ENCODE measurements at places on chromosomes 1 and 21.

- no peak for DNase-seq
Observed at GRCh38 chr1:158071138-158071537, 77.7 kb downstream of the KIRREL1 start.

DNA sequence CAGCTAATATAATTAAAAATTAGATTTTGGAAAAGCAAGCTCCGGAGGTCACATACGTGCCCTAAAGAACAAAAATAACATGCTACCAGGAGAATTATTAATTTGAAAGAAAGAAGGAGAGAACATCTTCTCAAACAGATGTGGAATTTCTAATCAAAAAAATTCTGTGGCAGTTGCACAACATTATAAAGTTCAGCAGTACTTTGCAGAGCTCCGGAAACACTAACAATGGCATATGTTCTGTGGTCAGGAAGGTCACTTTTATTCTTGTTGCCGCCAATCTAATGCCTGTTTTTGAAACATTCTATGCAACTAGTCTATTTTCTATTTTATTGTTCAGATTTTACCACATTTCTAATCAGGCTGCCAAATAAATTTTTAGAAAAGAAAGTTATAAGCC is 186.8 kb downstream of the SMYD3 start:
- no peak for DNase-seq

DNA sequence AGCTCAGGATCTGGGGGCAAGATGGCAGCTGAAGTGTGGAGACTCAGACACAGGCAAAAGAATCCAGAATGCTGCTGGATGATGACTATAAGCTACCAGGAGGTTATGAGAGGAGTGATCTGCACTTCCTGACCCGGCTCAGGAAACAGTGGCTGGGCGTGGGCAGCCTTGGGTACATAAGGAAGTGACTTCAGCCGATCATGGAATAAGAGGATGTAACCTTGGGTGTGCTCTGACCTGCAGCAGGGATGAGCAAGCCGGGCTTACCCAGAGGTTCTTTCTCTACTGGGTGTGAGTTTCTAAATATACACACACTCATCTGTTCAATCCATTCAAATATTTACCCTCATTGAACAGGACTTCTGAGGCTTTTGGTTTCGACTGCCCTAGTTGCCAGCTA is 62.7 kb downstream of the CD34 start:
- DNase-seq, result no peak

GRCh38 chr1:225963735-225964530 is 22.9 kb upstream of the LEFTY2 start:
- DNase-seq, result no peak

DNA sequence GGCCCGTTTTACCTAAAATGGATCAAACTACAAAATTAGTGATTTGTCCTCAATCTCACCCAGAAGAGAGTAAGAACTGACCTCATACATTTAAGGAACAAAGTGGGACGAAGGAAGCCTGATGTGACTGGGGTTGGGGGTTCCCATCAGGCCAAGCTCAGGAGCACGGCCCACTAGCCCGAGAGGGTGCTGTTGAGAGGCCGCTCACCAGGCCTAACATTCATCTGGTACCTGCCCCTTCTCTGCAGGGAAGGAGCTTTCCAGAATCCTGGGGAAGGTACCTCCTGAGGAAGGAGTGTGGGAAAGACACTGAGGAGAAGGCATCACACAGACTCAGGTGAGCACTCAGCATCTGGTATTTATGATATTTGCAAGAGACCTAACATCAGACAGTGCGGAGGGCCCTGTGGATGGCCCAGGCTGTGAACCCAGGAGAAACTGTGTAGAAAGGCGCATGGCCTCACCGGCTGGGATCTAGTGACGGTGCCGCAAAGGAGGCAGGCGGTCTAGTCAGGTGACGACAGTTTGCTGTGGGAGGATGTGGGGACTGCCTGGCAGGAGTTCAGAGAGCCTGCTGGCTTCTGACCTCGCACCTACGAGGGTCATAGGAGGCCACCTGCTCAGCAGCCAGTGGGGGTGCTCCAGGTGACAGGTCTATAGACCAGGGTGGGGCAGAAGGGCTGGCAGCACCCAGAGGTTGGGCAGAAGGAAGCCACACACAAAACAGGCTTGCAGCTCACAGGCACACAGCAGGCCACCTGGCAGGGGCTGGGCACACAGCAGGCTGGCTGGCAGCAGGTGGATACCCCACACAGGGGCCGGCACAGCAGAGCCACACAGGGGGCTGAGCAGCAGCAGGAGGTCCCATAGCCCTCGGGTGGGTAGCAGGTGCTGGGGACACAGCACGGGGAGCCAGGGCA is 543 bp downstream of the KRTAP12-4 start:
- no peak for DNase-seq

DNA sequence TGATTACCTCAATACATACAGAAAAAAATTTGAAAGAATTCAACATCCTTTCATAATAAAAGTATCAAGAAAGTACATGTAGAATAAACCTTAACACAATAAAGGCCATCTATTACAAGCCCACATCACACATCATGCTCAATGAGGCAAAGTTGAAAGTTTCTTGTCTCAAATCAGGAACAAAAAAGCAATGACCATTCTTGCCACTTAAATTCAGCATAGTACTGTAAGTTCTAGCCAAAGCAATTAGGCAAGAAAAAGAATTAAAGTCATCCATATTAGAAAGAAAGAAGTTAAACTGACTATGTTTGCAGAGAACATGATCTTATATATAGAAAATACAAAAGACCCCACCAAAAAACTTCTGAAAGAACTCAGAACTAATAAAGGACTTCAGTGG is 44.5 kb downstream of the KCNT2 start:
- no peak for DNase-seq

- no peak for DNase-seq
Observed at GRCh38 chr1:21741206-21741605, 41.7 kb downstream of the USP48 start.

- DNase-seq, result no peak
Observed at GRCh38 chr1:48048980-48049379, 51.8 kb upstream of the TRABD2B start.

DNA sequence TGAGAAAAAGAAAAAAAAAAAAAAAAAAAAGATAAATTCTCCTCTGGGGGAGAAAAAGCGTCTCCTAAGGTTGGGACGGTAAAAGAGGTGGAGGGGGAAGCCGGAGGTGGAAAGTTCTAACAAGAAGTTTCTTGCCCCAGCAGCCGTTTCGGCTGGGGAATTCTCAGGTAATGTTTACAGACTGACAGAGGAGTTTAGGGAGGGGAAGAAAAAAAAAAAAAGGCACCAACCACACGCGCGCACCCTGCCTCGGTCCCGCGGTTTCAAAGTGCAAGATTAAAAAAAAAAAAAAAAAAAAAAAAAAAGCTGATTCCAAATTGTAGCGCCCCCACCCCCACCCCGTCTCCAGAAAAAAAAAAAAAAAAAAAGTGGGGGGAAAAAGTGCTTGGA is 504 bp downstream of the DHRS3 start:
- no peak for DNase-seq

DNA sequence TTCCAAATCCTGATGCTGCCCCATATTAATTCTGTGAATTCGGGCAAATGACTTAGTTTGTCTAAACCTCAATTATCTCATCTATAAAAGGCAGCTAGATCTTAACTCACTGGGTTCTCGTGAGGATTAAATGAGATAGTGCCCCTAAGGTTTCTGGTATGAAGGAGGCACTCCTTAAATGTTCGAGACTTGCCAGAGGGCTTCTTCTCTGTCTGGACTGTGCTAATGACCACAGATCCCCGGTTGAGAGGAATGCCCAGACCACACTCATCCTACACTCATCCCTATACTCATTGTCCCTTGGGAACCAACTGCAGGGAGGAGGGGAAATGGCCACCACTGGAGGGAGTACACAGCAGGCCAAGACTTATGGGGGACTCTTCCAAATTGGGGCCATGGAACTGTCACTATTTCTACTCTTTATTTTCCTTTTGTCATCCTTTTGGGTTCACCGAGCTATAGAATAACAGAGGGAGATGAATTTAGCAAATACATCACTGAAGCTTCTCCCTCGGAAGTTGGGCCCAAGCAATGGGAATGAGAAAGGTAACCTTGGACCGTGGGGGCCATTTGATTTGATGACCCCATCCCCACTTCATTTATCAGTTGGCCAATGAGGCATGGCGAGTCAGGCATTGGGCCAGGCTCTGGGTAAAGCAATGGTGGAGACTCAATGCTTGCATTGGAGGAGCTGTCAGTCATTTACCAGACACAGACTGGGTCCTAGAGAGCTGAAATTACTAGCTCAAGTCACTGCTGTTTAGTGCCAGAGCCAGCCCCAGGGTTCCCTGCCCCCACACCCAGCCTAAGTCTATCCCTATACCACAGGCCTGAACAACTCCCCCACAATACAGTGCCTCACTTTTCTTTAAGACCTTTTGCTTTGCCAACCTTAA is 5.1 kb downstream of the ATF3 start:
- DNase-seq, result no peak

GRCh38 chr1:64839732-64840405 is 95.0 kb downstream of the RAVER2 start:
- DNase-seq, result no peak

GRCh38 chr1:150596095-150596892 is 16.9 kb upstream of the MCL1 start:
- no peak for DNase-seq

GRCh38 chr1:214548988-214549387 is 2.4 kb downstream of the PTPN14 start:
- peak; percentile 48 for DNase-seq

- DNase-seq, result no peak
Observed at GRCh38 chr1:101293461-101294051, 56.7 kb downstream of the S1PR1 start.

DNA sequence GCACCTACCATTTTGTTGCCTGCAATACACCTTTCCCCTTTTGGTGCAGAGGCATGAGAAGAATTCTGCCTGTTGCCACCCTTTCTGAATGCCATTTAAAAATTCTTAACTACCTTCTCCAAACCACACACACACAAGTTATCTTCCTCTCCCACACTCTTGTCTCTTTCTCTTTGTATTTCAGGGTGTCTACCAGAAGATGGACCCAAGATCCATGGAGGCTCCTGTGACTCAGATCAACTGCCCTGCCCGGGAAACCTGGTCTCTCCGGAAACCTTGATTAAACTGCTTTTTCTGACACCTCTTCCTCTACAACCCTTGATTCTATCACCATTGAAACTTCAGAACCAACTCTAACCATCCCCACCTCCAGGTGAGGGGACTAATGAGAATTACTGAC is 2.4 kb upstream of the TARS2 start:
- DNase-seq, result peak; percentile 25

GRCh38 chr1:201562257-201562656 is 23.3 kb downstream of the NAV1 start:
- DNase-seq, result peak; percentile 92

DNA sequence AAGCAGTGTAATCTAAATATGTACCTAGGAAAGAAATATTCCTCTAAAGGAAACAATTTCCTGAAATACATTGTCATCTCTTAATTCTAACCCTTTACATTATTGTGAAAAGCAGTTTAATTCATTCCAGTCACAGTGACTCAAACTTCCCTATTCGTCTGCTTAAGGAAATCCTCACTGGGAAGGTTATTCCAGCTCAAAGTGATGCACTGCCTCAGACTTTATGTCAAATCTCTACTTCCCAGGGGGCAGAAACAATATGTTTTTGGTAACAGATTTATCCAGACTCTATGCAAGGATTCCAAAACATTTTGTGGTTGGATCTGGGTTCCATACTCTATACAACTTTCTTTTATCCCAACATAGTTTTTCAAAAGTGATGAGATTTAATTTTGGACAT is 145.2 kb downstream of the NTMT2 start:
- no peak for DNase-seq

DNA sequence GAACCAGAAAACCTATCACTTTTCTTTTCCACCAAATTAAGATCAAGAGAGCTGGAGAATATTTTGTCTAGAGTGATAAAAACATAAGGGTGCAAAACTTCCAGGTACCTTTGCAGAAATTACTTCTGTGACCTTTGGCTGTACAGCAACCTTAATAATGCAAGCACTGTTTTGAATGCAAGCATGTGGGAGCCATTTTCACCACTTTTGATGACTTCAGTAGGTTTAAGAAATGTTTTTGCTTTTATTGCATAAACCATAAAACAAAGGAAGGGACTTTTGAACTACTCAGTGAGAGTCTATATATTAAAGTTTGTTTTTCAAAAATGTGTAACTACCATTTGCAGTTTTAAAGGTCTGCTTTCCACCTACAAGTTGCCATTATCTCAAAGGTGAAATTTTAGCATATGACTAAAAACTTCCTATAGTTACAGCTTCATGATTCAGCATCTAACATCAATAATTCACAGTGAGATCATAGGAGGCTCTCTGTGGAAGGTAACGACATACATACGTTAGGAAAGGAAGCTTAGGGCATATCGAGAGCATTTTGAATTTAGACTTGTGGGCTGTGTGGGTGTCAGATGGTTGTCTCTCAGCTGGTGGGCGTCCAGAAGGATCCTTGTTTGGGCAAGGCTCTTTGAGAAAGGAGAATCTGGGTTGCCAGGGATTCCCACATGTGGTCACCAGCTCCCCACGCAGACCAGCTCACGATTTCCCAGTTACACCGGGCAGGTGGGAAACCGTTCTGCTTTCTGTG is 1.1 kb upstream of the GADD45A start:
- no peak for DNase-seq

GRCh38 chr1:10209590-10209904 is 823 bp upstream of the KIF1B start:
- DNase-seq, result no peak

GRCh38 chr1:84985365-84985764 is 11.5 kb downstream of the MCOLN2 start:
- DNase-seq, result no peak

DNA sequence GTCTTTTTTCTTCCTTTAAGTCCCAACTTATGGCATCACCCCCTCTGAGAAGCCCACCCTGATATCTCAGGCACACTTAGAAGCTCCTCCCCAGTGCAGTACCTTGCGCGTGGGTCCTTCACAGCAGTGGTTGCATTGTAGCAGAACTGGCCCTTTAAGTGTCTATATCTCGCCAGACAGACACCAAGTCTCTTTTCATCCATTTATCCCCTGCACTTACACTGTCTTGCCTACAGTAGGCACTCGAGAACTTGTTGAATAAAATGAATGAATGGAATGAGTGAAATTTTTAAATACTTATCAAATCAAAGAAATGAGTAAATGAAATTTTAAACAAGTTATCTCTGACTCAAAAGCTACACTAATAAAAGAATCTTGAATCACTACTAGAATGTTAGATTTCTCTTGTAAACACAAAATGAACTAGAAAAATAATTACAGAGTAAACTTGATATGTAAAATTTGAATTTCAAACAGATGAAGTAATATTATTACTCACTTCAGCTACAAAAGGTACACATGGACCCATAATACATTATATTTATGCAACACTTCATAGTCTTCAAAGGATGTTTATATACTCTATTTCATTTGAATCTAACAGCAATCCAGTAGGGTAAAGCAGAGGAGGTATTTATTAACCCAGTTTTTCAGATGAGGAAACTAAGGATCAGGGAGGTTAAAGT is 54.7 kb upstream of the MAN1A2 start:
- peak; percentile 3 for DNase-seq

All from GM04504 (cell line).